ENCODE measurements at places on chromosomes 2 and 18. TPM values are rescaled to one million over a fixed set of nuclear protein-coding genes. Genes with fewer than 3 reads are reported as not detected.

GNLY gene
- not detected for total RNA-seq

EPB41L3 gene
- total RNA-seq: 15.1 TPM

IL1RL2 gene
- total RNA-seq: not detected

TNFAIP6 gene
- total RNA-seq: 2.4 TPM

CCDC85A gene
- 39.3 TPM for total RNA-seq

CTAGE1 gene
- total RNA-seq: 0.18 TPM

EVX2 gene
- not detected for total RNA-seq

Measured in HFFc6 (cell line).